ENCODE measurements at places on chromosomes 7 and 10.
A peak's percentile ranks its signal among the peaks of the same experiment; 100 is the strongest.

DNA sequence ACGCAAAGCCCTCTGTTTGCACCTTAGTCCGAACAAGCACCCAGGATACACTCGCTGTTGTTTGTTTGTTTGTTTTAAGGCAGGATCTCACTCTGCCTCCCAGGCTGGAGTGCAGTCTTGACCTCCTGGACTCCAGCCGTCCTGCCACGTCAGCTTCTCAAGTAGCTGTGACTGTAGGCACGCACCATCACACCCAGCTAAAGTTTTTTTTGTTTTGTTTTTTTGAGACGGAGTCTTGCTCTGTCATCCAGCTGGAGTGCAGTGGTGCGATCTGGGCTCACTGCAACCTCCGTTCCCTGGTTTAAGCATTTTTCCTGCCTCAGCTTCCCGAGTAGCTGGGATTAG lies 76.8 kb downstream of the CTBP2 start:
- DNase-seq: no peak

DNA sequence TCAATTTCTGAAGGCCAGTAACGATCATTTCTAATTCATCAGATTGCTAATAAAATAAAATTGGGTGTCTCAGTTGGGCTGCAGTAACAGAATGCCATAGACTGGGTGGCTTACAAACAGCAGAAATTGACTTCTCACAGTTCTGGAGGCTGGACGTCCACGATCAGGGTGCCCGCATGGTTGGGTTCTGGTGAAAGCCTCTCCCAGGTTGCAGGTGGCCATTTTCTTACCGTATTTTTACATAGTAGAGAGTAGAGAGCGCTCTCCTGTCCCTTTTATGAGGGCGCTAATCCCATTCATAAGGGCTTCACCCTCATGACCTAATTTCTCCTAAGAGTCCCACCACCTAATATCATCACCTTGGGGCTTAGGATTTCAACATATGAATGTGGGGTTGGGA lies 106.0 kb downstream of the SPAG6 start:
- DNase-seq: no peak

- DNase-seq: no peak
These were observed 403.0 kb upstream of the MKI67 start for GRCh38 chr10:128529225-128529624.

DNA sequence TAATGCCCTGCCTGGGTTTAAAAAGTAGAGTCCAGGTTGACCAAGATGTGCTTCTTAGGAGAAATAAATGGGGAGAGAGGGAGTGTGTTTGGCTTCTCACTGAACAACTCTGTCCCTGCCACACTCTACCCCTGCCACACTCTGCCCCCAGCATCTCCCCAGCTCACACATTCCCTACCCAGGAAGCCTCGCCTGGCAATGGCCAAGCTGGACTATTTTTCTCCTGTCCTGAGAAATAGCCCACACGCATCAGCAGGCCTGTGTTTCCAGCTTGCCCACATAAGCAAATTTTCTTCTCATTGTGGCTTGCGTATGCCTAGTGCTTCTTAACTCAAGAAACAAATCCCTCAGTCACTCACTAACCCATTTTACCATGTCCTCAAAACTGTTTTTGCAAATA lies 1.8 kb downstream of the LRRC18 start:
- DNase-seq: no peak

GRCh38 chr7:28956608-28957063 lies 1.5 kb downstream of the TRIL start:
- DNase-seq: peak; percentile 95

DNA sequence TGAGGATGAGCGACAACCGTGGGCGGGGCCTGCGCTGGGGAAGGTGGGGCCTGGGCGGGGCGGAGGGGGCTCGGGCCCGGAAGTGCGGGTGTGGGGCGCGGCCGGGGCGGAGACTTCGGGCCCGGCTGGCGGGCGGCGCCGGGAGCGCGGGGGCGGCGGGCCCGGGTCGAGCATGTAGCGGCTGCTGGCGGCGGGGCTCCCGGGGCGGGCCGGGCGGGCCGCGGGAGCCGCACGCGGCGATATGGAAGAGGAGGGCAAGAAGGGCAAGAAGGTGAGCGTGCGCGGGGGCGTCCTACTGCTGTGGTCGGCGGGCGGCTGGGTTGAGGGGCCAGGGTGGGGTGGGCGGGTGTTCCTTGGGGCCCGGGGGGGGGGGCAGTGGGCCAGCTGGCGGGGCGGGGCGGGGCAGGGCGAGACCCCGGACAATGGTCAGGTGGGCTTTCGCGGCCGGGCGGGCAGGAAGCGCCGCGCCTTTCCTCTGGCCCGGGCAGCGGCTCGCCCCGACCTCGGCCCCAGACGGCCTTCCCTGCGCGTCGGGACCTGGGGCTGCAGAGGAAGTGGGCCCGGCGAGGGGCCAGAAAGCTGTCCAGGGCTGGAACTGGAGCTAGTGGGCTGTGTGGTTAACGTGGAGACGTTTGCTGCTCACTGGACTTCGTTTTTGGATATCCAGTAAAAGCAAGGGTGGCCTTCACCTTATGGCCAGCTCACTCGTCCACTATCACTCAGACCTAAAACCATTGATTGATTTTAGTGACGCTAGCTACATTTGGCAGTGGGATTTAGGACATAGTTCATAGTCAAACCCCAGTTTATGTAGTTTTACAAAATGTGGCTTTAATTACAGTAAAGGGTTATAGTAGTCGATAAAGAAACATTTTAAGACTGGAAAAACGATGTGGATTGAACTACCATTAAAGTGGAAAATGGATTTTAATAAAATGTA lies at the start of gene CCM2:
Gene CCM2 (plus strand): TSS at position 109 of the 940 bp plus-strand sequence. CDS start 133 bp downstream, at position 242.
- DNase-seq: peak; percentile 98

DNA sequence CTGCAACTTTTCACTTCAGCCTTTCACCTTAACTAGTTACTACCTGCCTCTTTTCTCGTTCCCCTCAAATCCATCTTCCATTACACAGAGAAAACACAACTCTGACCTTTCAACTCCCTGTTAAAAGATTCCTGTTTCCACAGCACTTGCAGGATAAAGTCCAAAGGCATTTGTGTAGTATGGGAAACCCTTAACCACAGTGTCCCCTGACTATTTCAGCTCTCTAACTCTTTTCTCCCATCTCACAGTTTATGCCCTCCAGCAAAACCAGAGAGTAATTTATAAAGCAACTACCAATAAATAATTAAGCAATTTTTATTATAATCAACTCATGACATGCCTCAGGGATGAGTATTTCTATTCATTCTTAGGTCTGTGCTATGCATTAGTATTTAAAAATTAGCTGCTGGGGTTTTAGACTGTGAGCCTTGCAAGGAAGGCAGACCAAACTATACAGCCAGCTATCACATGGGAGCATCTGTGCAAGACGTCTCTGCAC lies 51.0 kb downstream of the COL1A2 start:
- no peak for DNase-seq

DNA sequence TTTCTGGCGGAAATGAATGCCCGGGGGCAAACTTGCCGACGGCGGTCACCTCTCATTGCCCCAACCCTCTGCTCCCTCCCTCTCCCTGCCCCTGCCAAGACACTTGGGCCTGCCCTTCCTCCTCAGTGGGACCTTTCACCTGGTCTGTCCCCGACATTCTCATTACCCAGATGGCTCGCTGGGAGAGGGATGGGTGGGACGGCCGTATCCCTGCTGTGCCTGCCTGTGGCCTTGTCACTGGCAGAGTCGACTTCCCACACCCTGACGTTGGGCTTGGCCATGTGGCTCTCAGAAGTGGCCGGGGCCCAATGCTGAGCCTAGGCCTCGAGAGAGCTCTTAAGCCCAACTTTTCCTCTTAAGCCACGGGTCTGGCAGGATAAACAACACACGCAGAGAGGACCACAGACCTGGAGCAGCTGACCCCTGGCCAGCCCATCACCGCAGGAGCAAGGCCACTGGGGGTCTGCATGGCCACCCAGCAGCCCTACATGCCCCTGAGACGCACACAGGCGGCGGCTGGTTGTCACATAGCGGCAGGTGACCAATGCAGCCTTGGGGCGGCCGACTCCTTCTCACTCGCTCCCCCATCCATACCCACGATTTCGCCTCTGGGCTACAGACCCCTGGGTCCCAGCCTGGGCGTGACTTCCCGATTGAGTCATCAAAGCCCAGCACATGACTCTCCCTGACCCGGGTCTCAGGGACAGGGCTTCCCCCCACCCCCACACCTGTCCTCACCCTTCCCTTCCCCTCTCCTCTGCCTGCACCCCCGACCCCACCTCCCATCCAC lies 40.1 kb downstream of the SLC29A4 start:
- peak; percentile 48 for DNase-seq

DNA sequence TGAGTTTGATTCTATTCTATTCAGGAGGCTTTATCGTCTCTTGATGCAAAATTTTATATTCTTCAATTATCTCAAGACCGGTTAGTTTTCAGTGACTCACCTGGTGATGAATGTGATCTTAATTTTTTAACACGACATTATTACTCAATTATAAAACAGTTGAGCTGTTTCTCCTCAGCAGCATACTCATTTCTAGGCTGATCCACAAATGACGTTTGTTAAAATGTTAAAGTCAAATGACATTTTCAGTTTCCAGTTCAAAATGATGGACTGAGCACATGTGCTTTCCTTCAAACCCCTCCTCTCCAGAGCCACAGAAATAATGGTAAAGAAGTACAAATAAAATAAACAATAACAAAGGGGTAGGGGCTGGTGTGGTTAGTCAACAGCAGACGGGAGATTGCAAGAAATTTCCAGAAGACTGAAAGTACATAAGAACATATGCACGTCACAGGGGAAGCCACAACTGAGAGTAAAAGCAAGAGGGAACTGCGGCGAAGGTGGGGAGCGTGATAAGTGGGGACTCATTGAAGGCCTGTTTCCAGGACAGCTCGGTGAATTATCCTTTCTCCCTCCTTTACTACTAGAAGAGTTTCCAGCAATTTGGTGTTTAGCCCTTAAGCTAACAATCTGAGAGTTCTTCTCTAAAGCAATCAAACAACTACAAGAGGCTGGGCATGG lies 10.9 kb downstream of the MACROH2A2 start:
- DNase-seq: no peak

- no peak for DNase-seq
These were observed 8.0 kb downstream of the RRP12 start for GRCh38 chr10:97393034-97393573.

GRCh38 chr7:117669818-117670217 lies 190.0 kb downstream of the CFTR start:
- DNase-seq: peak; percentile 11

GRCh38 chr7:35801392-35802101 lies 690 bp downstream of the SEPTIN7 start:
- peak; percentile 67 for DNase-seq

GRCh38 chr7:78296046-78296597 lies 497.5 kb downstream of the PHTF2 start:
- no peak for DNase-seq

- DNase-seq: no peak
These were observed 178.9 kb downstream of the ADK start for GRCh38 chr10:74329873-74330272.

- DNase-seq: no peak
These were observed 591.5 kb downstream of the DNAJB6 start for GRCh38 chr7:157928171-157928794.

DNA sequence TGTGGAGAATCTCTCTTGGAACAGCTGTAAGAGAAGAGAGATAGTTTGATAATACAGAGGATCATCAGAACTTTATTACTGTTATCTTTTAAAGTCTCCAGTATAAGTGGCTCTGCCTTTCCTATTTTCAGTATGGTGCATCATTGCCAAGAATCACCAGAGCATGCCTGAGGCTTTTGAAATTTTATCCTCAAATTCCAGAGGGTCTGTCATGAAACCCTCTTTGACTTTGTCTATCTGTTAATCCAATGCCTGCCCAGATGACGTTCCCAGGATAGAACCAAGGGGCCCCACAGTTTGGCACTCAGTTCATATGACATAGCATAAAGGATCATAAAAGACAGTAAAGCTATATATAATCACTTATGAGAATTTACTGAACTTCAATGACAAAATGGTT lies 35.3 kb upstream of the SEMA3C start:
- no peak for DNase-seq

DNA sequence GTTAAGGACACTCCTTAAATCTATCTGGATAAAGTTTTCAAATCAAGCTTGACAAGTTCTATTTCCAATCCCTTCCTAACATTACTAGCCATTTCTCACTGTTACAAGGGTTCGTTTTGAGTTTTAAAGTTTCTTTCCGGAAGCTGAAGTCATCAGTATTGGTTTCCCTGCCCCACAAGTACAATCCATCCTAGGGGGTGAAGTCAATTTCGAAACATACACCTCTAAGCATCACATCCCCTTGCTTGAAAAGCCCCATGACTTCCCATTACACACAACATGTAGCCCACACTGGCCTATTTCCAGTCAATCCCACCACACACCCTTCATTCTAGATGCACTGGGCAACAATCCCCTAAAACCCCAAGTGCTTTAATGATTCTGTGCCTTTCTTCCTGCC lies 13.0 kb downstream of the DPY19L1 start:
- DNase-seq: no peak

- DNase-seq: no peak
These were observed 209.6 kb downstream of the DKK1 start for GRCh38 chr10:52523696-52524095.

DNA sequence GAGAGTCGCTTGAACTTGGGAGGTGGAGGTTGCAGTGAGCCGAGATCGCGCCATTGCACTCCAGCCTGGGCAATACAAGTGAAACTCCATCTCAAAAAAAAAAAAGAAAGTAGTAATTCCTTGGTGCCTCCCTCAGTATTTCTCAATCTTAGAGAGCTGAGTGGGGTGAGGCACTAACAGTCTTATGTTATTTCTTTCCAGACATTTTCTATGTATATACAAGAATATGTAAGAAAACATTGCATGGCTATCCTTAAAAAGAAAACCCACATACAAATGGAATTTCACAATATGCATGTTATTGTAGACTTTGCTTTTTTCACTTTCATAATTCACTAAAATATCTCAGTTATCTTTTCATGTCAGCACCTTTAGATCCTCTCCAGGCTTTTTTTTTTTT lies 13.6 kb upstream of the SLF2 start:
- no peak for DNase-seq

GRCh38 chr10:35875016-35875676 lies 233.1 kb upstream of the FZD8 start:
- no peak for DNase-seq

DNA sequence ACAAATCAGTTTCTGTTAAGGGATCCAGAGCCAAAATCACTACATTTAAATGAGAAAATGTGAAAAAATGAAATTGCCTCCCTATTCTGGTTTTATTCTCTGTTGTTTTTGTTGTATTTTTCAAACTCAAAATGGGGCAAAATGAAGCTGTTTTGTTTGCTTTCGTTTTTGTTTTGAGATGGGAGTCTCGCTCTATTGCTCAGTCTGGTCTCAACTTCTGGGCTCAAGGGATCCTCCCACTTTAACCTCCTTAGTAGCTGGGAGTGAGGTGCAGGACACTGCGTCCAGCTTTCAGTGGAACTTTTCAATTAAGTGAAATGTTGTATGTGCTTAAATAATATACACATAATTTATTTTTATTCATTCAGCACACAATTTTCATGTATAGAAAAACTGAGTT lies 205.0 kb downstream of the SORCS1 start:
- DNase-seq: no peak

- peak; percentile 37 for DNase-seq
These were observed 2.2 kb downstream of the EGFR start for GRCh38 chr7:55021053-55021452.

DNA sequence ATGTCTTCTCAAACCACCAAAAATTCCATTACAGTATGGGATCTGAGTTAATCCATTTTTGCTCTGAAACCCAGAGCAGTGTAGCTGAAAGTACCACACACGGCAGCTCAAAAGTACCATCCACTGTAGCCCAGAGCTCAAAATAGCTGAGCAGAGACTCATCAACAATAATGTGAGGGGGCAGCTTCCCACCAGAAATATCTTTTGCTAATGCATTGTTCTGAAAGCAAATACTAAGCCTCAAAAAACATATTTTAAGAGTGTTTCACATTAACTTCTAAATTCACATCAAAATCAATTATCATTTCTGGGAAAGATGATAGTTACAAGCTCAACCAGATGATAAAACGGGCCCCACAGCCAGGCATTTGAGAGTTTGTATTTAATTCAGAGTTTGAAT lies 73.7 kb downstream of the ABLIM1 start:
- DNase-seq: no peak
